ENCODE measurements at places on chromosomes 2 and 18. TPM values are rescaled to one million over a fixed set of nuclear protein-coding genes. Genes with fewer than 3 reads are reported as not detected.
A peak's percentile ranks its signal among the peaks of the same experiment; 100 is the strongest.

DNA sequence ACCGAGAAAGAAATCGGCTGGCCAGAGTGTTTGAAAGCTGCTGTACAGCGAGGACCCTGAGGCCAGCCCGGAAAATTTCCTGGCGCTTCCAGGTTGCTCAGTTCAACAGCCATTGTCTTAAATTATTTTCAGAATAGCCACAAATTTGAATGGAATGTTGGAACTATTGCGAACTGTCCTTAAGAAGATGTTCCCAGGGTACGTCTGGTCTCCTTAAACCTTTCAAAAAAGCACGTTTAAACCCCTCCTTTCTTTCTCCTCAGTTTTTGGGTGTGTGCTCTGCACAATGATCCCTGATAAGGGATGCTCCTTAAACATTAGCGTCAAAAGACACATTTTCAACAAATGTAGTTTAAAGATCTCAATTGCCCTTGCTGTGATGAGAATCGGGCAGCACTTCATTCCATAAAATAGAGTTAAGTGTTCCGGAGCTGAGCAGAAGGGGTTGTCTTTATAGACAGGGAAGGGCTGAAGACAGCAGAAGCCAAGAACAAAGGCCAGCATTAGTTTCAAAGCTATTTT, 14.5 kb upstream of the LPIN2 start:
- H3K27ac ChIP-seq = no peak overlapping the region
- no peak overlapping the region for H3K4me3 ChIP-seq
- peaks cover 2% of the 10 kb centered on the region for H3K36me3 ChIP-seq

GRCh38 chr2:121254748-121255147, 30.3 kb downstream of the TFCP2L1 start:
- H3K27me3 ChIP-seq = peaks cover 4% of the 10 kb centered on the region
- H3K27ac ChIP-seq = no peak overlapping the region
- peaks cover 2% of the 10 kb centered on the region for H3K4me1 ChIP-seq

DNA sequence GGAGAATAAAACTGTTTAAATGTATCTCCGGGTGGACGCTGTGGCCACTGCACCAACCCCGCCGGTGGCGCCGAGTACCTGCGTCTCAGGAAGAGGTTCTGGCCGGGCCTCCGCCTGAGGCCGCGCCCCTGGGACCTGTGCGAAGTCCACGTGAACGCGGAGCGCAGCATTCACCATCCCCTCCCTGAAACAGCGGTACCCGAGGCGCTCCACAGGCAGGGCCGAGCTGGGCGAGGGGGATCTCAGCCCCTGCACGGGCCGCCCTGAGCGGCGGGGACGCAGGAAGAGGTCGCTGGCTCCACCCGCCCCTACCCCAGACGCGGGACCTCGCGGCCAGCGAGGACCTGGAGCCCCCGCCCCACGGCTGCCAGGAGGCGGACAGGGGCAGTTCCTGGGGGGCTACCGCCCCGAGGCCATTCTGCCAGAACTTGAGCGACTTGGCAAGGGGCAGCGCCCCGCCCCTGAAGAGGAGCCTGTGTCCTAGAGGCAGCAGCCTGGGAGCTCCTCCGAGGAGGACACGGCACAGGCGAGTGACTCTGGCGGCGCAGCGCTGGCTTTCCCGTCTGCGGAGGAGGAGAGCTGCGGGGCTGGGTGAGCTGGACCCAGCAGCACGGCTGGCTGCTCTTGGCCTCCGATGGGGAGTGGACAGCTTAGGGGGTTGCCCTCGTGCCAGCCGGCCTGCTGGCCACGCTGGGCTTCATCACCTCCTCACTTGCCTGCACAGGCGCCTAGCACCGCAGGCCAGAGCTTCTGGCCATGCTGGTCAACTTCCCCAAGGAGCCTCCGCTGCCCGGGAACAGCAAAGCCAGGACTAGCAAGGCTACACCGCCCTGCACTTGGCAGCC, 9.7 kb upstream of the TEKT4 start:
- H3K27ac ChIP-seq = no peak overlapping the region
- H3K27me3 ChIP-seq = peaks cover 53% of the 10 kb centered on the region
- DNase-seq = no peak
- peaks cover 3% of the 10 kb centered on the region for H3K4me1 ChIP-seq

HOXD8 gene
- total RNA-seq = not detected

IL1RL1 gene
- 0.58 TPM for total RNA-seq

GRCh38 chr2:217657252-217657651, 345.5 kb downstream of the TNS1 start:
- H3K36me3 ChIP-seq = no peaks in the 10 kb centered on the region
- no peak for DNase-seq
- no peak overlapping the region for H3K27ac ChIP-seq
- H3K4me1 ChIP-seq = no peaks in the 10 kb centered on the region

- H3K4me3 ChIP-seq = no peak overlapping the region
- H3K27ac ChIP-seq = peak overlapping the region; percentile 52
- H3K36me3 ChIP-seq = peaks cover 31% of the 10 kb centered on the region
These were observed 46.0 kb downstream of the SLC66A2 start for GRCh38 chr18:79905389-79905911.

HPCAL1 gene
- 71.4 TPM for total RNA-seq

GRCh38 chr2:234732404-234733092, 219.3 kb upstream of the SH3BP4 start:
- no peaks in the 10 kb centered on the region for H3K36me3 ChIP-seq
- H3K4me3 ChIP-seq = no peak overlapping the region
- DNase-seq = no peak
- no peaks in the 10 kb centered on the region for H3K4me1 ChIP-seq

DNA sequence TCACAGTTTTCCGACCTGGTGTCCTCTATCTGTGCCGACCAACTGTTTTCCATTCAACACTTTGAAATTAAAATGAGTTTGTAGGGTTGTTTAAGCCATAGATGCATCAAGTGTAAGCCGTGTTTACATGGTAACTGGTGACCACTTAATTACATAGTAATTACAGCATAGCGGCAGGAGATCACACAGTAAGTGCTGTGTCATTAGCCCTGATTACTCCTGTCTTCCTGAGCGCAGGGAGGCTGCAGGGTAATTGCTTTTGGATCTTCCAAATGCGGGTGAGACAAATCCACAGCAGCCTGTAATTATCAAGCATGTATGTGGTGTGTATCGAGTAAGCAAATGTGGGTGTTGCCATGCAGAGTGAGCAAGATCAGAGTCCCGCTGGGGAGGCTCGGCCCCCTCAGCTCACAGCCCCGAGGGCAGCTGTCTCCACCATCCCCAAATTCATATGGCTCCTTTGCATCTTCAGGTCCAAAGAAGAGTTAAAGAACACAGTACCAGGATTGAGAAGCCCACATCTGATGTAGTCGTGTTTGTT, 71.5 kb upstream of the HDAC4 start:
- H3K4me3 ChIP-seq = no peak overlapping the region
- H3K27ac ChIP-seq = no peak overlapping the region
- no peaks in the 10 kb centered on the region for H3K36me3 ChIP-seq
- no peaks in the 10 kb centered on the region for H3K4me1 ChIP-seq
- no peak for DNase-seq

ARHGAP25 gene
- 128 TPM for total RNA-seq

- H3K4me1 ChIP-seq = no peaks in the 10 kb centered on the region
- H3K27ac ChIP-seq = no peak overlapping the region
- no peak for DNase-seq
- no peaks in the 10 kb centered on the region for H3K36me3 ChIP-seq
These were observed 1.5 kb downstream of the SMYD1 start for GRCh38 chr2:88069117-88069516.

AMER3 gene
- not detected for total RNA-seq

UCN gene
- total RNA-seq = 2.2 TPM

Data from activated CD4-positive, alpha-beta memory T cell treated with anti-CD3 and anti-CD28 coated beads, Interleukin-2, amount 10 ng/mL, durations not matched to agents 7 days and 5 days (primary cell).